ENCODE measurements at places on chromosomes 5 and 9.
A peak's percentile ranks its signal among the peaks of the same experiment; 100 is the strongest.

DNA sequence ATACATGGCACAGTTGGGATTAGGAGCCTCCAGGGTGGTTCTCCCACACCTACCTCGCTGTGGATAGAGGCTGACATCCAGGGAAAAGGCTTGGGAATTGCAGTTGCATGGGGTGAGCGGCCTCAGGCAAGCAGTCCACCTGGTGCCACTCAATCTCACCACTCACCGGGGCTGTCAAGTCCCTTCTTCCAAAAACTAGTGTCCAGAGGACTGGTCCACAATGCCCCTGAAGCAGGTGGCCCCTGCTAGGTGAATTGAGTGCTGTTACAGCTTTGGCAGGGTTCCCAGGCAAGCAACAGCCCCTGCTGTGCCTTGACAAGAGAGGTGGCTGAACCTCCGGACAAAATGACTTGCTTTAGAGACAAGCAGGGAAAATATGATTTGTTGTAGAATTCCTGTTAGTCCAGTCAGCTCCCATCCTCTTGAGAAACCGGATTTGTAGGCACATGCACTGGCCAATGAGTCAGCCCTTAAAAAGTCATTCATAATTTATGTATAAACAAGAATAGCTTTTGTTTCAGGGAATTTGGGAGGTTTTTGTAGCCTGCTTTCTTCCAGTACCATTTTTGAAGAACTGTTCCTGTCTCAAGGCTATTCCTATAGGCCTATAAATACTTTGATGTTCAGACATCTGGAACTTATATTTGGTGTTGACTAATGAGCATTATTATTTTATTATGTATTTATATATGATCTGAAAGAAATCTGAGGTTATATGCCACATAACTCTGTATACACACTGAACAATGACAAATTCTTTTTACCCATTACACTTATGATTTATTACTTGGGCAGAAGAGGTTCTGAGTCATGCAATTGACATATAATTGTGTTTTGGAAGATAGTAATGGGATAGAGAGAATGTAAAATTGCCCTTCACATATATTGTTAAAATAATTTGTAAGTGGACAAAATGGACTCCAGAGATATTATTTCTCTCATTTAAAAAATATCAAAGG, 411.1 kb downstream of the ACTL7B start:
- DNase-seq, result no peak

DNA sequence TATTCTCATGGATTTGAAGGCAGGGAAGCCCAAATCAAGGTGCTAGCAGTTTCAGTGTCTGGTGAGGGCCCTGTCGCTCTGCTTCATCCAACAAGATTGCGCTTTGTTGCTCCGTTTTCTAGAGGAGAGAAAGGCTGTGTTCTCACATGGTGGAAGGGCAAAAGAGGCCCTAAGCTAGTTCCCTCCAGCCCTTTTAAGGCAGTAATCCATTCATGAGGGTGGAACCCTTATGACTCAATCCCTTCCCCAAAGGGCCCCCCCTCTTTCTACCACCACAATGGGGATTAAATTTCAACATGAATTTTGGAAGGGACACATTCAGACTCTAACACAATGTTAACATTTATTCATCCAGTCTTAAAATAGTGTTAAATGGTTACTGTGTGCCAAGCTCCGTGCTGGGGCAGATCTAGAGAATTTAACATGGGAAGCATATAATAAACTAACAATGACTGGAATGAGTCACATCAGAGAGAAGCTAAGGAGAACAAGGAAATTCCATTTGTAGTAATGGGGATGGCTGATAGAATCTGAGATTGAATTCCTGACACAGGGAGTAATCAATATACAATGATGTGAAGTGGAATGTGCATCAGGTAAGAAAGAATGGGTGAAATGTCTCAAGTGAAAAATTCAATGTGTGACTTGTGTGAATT, 382.8 kb upstream of the ZNF608 start:
- no peak for DNase-seq

DNA sequence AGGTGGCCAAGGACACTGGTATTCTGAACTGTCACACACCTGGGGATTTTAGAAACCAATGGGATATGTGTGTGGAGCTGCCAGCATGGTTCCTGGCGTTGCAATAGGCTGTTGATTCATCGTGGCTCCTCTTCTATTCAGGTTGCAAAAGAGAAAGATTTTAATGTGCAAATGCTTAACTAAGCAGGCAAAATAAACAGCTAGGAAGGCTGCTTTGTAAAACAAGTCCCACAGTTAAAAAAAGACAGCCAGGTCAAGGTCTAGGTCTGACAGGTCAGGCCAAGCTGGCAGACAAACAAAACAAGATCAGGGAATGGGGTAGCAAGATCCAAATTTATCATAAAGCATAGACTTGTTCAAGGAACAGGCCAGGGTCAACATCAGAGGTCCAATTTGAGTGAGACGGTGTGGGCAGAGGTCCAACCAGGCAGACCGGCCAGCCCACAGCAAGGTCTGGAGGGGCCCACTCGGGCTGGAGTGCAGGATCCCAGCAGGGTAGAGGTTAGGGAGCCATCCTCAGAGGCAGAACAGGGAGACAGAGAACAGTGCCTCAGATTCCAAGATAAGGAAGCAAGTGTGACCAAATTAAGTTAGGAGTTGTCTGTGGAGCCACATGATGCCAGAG, 45.6 kb downstream of the SUB1 start:
- DNase-seq, result no peak

DNA sequence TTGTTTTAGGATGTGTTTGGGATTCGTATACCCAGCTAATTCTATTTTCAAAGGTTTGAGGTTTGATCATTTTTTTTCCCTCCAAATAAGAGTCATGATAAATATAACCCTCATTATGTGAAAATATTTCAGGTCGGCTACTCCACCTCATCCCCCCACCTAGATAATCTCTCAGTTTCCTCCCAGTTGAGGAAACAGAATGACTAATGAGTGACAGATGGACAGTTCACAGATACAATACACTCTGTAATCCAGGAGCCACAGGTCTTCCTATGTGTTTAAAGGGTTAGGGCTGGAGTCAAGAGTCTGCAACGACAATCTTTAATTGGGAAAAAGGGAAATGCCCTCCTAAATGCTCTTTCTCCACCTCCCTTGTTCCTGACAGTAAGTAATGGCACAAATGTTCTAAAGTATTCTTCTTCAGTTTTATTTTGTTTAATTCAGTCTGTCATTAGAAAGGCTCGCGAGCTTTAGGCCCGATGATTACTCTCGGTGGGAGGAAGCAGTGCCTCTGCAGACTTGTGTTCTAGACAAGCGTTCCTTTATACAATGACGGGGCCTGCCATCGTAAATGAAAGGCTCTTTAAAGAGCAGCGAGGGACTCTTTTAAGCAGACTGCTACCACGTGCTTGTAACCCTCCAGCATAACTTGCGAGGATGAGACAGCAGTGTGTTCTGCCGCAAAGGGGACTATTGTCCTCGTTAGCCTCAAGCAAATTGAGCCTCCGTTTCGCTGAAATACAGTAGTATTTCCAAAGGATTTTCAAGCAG, 69.0 kb downstream of the MEF2C start:
- DNase-seq, result no peak

DNA sequence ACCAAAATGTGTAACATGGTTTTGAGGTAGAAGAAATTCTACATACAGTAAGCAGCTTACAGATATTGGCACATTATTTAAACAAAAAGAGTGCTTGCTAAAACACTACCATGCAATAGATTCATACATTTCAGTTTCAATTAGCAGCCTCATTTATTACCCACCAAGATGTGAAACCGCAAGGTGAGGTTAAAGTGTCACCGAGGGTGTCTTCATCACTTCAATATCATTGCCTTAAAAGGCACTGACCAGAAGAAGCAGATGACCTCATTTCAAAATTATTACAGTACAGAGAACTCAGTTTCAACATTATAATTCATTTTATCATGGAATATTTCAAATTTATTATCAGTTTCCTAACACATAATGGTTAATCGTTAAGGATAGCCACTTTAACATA, 302.2 kb downstream of the ISL1 start:
- no peak for DNase-seq

- DNase-seq, result no peak
These were observed 115.9 kb downstream of the GADD45G start for GRCh38 chr9:89720696-89721175.

DNA sequence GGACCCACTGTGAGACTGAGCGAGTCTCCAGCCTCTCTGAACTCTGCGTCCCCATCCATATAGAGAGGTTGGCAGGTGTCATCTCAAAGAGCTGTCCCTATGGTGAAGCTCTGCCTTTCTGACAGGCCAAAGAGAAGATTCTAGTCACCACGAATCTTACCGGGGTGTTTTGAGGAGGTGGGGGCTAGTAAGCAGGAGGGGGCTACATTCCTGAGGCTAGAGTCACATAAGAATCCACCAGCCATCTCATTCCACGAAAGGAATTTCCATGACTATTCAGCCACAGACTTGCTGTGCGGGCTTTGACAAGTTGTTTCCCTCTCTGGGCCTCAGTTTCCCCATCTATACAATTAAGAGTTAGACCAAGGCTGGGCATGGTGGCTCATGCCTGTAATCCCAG, 16.3 kb downstream of the PDGFRB start:
- no peak for DNase-seq

DNA sequence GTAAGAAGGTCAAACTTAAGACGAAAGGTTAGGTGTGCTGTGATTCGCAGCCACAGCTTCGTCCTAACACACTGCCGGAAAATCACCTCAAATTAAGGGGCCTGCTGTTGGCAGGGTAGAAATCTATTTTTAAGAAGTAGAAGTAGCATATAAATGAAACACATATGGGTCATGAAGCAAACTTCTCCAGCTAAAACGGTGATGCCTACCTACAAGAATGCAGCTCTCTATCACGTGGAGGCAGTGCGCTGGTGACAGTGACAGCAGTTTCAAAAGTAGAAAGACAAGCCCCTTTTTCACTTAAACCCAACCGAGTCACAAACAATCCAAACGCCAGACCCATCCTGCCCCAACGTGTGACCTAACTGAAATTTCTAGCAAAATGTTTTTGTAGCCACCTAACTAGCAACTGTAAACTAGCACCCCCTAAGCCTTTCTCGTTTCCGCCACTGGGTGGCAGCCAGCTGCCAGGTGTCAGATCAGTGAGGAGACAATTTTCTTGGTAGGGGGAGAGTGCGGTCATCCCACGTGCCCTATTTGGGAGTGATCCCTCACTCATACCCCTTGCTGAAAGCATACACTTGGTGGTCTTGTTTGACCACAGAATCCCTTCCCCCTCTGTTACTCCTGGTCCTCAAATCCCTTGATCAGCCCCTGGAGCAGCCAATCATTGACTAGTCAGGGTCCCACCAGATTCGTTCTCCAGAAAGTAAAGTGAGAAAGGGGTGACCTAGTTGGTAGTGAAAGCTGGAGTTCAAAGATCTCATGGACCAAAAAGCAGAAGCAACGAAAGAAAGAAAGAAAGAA, 71.8 kb upstream of the MAMDC2 start:
- peak; percentile 13 for DNase-seq

- no peak for DNase-seq
These were observed 95.8 kb upstream of the PANK3 start for GRCh38 chr5:168674893-168675482.

DNA sequence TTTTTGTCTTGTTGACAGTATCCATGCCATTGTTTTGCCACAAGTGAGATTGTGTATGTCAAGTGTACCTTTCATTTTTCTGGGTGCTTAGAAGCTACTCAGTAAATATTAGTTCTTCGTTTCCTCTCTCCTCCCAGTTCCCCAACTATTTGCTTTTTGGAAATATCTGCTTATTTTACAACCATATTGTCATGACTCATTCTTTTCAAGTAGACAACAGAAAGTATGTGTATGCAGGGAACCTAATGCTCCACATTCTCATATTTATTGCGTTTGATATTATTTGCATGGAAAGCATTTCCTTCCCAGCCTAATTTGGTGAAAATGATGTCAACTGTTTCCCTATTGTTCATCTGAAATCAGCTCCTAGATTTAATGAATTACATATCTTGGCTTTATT, 483.7 kb upstream of the RIOK2 start:
- DNase-seq, result no peak

- DNase-seq, result no peak
These were observed 5.1 kb downstream of the GRK6 start for GRCh38 chr5:177431317-177432142.

DNA sequence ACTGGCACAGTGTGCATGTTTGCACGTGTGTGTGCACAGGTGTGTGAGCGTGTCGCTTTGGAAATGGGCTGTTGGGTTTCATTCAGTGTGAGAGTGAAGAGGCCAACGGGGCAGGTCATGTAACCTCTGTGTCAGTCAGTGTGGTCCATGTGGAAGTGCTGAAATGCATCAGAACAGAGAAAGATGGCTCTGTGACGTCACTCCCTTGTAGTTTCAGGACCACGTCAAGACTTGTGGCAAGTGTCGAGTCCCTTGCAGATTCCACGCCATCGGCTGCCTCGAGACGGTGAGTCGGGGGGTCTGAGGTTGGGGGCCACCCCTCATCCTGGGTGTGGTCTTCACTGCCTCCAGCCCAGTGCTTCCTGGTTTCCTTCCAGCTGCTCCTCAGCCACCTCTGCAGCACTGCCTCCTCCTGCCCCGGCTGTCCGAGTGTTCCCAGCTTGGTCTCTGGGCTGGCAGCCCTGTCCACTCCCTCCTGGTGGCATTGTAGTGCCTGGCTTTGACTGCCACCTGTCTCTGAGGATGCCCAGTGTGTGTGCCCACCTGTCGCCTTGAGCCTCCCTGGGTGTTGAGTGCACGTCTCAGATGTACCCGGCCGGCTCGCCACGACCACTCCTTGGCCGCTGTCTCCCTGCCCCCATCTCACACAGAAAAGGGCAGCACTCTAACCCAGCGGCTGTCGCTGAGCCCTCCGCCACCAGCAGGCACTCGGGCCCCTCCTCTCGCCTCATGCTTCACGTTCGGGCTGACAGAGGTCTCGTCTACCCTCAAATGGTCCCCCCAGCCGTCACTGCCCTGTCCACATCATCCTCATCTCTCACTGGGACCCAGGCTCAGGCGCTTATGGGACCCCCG, 28.0 kb downstream of the FBXW5 start:
- no peak for DNase-seq

DNA sequence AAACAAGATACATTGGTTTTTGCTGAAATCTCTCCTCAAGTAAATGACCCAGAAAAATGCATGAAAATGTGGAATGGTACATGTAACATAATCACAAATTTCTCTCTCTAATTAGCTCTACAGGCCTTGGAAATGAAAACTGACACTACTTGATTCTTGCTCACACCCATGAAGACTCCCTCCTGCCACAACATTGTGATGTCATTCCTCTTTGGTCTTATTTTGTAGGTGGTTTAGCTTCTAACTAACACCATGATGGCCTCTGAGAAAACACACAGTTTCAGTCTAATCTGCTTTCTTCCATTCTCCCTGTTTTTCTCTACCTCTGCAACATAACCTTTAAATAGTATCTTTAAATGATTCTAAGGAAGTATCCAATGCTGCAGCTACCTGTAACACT, 78.6 kb upstream of the FAM174A start:
- no peak for DNase-seq

GRCh38 chr9:9177081-9177480, 1377.5 kb upstream of the DMAC1 start:
- no peak for DNase-seq
